Stimulated activated CD8-positive, alpha-beta memory T cell treated with anti-CD3 and anti-CD28 coated beads, Interleukin-4, amount 100 ng/mL, for 1 hour (primary cell): ENCODE measurements at places on chromosomes 11 and 22.

DNA sequence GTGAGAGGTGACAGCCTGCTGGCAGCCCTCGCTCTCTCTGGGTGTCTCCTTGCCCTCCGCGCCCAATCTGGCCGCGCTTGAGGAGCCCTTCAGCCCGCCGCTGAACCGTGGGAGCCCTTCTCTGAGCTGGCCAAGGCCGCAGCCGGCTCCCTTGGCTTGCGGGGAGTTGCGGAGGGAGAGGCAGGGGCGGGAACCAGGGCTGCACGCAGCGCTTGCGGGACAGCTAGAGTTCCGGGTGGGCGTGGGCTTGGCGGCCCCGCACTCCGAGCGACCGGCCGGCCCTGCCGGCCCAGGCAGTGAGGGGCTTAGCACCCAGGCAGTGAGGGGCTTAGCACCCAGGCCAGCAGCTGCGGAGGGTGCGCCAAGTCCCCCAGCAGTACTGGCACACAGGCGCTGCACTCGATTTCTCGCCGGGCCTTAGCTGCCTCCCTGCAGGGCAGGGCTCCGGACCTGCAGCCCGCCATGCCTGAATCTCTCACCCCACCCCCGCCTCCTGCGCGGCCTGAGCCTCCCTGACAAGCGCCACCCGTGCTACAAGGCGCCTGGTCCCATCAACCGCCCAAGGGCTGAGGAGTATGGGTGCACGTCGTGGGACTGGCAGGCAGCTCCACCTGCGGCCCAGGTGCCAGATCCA is 1526.1 kb downstream of the FAM181B start:
- no peak for DNase-seq

GRCh38 chr11:35178067-35178805 is 39.3 kb downstream of the CD44 start:
- DNase-seq = no peak

- no peak for DNase-seq
Observed at GRCh38 chr22:19823191-19823901, 31.3 kb downstream of the GNB1L start.

DNA sequence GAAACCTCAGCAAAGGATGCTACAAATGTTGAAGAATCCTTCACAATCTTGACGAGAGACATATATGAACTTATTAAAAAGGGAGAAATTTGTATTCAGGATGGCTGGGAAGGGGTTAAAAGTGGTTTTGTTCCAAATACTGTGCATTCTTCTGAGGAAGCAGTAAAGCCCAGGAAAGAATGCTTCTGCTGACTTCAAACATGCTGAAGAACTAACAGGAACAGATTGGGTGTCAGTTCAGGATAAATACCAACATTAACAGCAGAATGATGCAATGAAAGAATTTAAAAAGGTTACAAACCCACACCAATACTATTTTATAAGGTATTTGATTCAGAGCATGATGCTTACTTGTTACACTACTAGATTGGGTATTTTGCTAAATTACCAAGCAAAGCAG is 33.9 kb downstream of the RAB39A start:
- no peak for DNase-seq

GRCh38 chr11:123185326-123185725 is 9.7 kb downstream of the CLMP start:
- DNase-seq = no peak

GRCh38 chr22:36781656-36782627 is 6.0 kb upstream of the IFT27 start:
- DNase-seq = peak; percentile 79

GRCh38 chr11:128503245-128503991 is 83.9 kb downstream of the ETS1 start:
- DNase-seq = no peak

DNA sequence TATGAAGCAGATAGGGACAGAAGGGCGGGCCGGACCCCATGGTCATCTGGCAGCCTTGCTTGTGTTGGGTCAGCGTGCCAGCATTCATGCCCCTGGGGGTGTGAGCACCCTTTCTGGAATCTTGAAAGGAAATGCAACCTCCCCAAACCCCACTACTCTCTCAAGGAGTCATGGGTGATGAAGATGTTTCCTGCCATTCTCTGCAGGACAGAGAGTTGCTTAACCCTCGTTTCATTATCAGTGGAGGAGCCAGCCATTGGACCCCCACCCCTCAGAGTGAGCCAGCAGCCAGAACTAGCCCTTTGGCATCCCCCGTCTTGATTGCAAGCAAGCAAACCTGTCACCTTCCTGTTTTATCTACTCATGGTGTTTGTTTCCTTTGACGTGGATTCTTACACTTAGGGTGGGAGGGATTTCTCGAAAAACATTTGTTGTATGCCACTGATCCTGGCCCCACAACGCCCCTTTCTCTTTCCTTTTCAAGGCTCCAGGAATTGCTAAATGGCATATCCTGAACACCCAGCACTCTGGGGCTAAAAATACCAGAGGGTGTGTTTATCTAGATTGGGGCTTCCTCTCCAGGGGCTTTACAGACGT is 258.3 kb downstream of the ETS1 start:
- no peak for DNase-seq

DNA sequence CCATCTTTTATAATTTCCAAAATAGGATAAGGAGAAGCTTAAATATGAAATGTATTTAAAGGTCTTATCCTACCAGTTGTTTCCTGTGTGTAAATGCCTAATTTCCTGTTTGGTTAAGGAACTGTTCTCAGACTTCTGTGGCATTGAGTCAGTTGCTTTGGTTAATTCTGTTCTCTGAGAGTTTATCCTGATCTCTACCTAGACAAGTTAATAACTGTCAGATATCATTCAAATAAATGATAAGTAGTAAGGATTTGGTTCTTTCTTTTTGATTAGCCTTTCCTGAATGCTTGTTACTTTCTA is 39.5 kb downstream of the CTNND1 start:
- DNase-seq = no peak

GRCh38 chr11:125591649-125592304 is 875 bp upstream of the STT3A start:
- peak; percentile 13 for DNase-seq

- no peak for DNase-seq
Observed at GRCh38 chr22:36075724-36076123, 47.1 kb upstream of the RBFOX2 start.

- no peak for DNase-seq
Observed at GRCh38 chr11:3156282-3156660, 8.8 kb downstream of the OSBPL5 start.

- no peak for DNase-seq
Observed at GRCh38 chr11:10338287-10338686, 33.4 kb downstream of the ADM start.

DNA sequence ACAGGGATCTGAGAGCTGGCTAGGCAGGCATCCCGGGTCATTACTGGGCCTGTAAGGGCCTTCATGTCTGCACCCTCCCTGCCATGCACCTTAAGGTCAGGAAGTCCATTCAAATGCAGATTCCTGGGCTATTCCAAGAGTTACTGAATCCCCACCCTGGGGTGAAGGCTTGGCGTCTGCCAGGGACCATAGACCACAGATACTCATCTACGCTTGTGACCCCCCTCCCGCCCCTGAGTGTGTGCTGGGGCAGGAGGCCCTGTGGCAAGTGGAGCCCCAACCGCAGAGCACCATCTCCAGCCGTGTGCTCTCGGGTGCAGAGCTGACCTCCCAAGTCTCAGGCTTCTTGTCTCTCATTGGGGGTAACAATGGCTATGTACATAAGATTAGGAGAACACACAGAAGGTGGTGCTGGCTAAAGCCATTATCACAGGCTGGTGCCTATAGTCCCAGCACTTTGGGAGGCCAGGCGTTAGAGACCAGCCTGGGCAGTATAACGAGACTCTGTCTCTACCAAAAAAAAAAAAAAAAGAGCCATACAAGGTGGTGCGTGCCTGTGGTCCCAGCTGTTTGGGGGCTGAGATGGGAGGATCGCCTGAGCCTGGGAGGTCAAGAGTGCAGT is 19.1 kb upstream of the KCNQ1OT1 start:
- no peak for DNase-seq

- DNase-seq = peak; percentile 42
Observed at GRCh38 chr11:57349491-57350274, 11.5 kb downstream of the P2RX3 start.

- no peak for DNase-seq
Observed at GRCh38 chr11:120710354-120711131, 199.0 kb downstream of the GRIK4 start.

GRCh38 chr11:22554221-22554620 is 71.4 kb downstream of the FANCF start:
- no peak for DNase-seq

DNA sequence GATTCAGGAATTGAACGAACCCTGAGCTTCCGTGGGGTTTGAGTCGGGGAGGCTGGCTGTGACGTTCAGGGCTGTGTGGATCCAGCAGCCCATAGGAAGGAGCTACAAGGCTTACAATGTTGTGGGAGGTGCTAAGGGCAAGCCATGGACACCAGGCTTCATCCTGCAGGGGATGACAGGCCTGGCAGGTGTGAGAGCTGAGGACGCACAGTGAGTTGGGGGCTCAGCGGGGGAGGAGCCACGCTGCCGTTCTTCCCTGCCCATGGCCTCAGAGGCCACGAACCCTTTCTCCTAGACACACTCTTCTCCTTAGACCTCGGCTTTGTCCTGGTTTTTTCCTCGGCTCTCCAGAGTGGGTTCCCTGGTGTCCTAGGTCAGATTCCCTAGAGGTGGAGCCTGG is 113.3 kb upstream of the SLC22A12 start:
- no peak for DNase-seq

DNA sequence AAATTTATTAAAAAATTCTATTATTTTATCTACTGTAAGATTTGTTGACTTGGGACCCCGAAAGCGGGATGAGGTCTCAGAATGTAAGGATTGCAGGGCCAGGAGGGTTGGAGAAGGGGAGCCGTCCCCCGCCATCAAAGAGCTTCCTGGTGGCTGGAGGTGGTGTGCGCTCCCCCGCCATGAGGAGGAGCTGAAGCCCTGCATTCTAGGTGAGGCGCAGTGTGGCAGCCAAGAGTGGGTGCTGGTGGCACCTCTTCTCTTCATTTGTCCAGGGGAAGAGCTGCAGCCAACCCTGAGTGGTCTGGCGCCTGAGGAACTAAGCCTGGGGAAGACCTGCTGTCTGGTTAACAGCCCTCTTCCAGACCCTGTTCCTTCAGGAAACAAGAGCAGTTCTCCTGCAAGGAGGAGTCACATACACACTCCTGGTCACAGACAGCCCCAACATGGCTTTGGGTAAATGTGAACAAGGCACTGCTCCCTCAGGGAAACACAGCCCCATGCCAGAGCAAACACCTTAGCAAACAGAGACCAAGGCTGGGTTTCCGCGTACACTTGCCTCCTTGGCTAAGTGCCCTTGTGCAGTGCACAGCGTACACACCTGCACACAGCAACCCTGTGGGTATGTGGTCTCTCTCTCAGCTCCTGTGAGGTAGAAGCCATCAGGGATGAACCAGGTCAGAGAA is 17.3 kb downstream of the RTN4RL2 start:
- DNase-seq = no peak

GRCh38 chr11:6646576-6646917 is 9.1 kb downstream of the DCHS1 start:
- DNase-seq = no peak

DNA sequence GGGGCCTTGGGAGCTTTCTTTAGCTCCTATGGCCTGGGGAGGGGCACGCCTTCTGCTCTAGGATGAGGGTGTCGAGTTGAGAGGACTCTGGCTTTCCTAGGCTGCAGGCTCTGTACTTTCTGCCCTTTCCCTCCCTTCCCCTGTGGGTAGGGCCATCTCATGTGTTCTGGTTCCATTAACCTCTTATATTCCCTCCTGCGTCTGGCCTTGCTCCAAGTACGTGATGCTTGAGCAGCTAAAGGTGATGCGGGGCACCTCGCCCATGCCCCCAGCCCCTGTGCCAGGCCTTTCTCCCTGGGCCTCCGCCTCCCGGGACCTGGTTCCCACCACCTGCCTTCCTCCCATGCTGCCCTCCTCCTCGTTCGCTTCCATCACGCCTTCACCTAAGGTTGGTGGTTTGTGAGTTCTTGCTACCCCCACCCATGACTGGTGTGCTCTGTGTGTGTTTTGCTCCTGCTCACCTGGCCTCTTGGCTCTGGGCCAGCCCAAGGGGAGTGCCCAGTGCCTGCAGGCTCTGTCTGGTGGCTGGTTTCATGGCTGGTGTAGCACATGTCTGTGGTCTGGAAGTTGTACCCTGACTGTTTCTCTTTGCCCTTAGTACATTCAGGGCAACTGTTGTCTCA is 34.1 kb downstream of the PHLDB1 start:
- no peak for DNase-seq

- DNase-seq = no peak
Observed at GRCh38 chr22:37771702-37772427, 35.9 kb upstream of the GCAT start.

GRCh38 chr11:47366020-47366490 is 12.3 kb downstream of the SPI1 start:
- DNase-seq = no peak

GRCh38 chr11:44596525-44597276 is 31.2 kb downstream of the CD82 start:
- DNase-seq = no peak

DNA sequence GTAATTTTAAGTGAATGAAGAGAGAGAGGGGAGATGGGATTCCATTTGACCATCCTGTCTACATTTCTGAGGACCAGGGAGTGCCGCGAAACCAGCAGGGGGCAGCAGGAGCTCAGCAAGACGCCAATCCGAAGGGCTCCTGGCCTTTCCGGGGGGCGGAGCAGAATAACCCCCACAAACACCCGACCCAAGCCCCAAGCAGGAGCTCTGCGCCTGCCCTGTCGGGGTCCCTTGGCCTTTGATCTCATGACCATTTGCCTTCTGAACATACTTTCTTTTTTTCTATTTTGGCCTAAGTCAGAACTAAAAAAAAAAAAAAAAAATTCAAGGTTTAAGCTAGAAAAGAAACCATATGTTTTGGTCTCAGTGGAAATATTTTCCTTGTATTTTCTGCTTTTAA is 21.9 kb upstream of the SCN2B start:
- DNase-seq = peak; percentile 75

DNA sequence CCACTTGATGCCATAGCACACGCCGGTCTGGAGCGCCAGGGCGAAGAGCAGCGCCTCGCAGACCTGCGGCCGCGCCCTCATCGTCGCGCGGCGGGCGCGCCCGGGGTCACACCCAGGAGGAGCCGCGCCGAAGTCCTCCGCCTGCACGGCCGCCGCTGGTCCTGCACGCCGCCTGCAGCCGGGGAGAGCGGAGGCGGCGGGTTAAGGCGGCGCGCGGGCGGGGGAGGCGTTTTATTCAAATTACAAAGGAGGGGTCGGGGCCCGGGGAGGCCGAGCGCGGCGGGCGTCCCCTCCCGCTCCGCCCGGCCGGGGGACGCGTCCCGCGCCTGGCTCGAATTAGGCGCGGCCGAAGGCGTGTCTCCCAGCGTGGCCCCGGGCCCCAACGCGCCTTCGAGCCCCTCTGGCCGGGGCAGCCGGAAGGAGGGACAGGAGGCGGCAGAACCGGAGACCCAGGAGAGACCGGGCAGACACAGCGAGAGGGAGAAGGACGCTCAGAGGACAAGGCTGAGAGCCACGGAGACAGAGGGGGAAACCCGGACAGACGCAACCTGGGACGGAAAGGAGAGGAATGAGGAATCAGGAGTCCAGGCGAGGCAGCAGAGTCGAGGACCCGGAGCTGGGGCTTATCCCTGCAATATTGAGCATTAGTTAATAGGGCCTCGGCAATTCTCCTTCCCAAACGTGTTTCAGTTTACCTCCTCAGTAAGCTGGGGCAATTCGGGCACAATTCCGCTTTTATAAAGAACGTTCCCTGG is at the start of gene WNT11:
WNT11 (minus strand) TSS at position 176 of the 755 bp plus-strand sequence; CDS start at position 81, 95 bp downstream.
- no peak for DNase-seq

GRCh38 chr11:79097246-79097875 is 343.5 kb downstream of the TENM4 start:
- DNase-seq = no peak

- DNase-seq = no peak
Observed at GRCh38 chr11:32184723-32185376, 94.0 kb downstream of the RCN1 start.
